NCI-H2081 treated with DMSO at 0.1 percent for 48 hours (cell line): ENCODE measurements at places on chromosomes 12 and 14.

DNA sequence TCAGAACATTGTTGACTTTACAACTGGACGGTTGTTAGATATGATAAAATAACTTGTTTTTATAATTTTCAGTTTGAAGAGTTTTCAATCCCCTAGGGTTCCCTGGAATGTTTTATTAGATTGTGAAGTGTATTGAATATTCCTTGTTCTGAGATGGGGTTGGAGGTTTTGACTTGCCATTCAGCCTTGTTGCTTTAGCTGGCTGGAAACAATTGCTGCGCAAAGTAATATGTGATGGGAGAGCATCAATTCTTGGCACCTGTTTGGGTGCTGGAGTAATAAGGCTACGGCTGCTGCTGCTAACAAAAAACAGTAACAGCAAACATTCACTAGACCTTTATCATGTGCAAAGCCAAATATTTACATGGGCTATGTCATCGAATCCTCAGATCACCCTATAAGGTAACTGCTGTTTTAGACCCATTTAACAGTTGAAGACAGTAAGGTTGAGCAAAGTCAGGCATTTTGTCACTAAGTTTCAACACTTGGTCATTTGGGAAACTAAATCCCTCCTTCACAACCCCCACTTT lies 241.0 kb upstream of the TBX3 start:
- DNase-seq: no peak

- DNase-seq: no peak
Observed at GRCh38 chr14:23377573-23378563, 1.0 kb downstream of the CMTM5 start.

DNA sequence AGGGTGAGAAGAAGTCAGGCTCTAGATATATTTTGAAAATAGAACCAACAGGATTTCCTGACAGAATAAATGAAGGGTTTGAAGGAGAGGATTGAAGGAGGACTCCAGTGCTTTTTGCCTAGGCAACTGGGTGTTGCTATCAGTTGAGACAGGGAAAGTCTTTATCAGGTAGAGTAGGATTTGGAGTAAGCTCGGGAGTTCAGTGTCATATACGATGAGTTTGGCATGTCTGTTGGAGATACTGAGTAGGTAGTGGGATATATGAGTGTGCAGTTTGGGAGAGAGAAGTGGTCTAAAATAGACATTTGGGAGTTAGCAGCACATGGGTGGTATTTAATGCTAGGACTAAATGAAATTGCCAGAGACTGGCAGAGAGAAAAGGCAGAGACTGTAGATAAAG lies 141.2 kb downstream of the SAMD4A start:
- DNase-seq: no peak

GRCh38 chr12:43267818-43268217 lies 284.2 kb downstream of the ADAMTS20 start:
- DNase-seq: no peak

- DNase-seq: no peak
Observed at GRCh38 chr14:104235686-104236085, 97.3 kb downstream of the KIF26A start.

DNA sequence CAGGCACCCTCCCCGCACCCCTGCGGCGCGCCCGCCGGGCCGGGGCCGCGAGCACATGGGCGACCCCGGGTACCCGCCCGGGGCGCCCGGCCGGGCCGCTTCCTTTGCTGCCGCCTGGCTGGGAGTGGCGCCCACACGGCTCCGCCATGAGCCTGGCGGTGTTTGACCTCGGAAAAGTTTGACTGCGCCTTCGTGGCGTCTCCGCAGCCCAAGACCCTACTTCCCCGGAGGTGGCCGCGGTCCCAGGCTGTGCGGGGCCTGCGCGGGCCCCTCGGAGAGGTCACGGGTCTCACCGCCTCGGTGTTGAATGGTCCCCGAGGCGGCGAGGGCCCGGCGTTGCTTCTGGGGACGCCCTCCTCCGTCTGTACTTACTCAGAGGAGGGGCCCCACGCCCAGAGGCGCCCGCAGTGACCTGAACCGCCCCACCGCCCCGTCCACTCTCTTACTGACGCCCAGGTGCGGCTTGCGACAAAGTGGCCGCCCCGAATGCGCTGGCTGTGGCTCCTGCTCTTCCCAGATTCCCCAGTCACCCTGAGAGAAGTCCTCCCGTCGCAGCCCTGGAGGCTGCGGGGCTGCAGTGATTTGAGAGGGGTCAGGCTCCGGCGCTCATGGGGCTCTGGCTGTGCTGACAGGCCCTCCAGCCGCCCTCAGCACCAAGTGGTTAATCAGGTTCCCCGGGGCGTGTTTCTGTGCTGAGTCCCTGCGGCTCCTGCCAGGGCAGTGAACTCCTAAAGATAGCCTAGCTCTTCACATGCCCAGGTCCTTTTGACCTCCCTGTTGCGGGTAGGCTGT lies 5.8 kb downstream of the KMT5A start:
- no peak for DNase-seq

DNA sequence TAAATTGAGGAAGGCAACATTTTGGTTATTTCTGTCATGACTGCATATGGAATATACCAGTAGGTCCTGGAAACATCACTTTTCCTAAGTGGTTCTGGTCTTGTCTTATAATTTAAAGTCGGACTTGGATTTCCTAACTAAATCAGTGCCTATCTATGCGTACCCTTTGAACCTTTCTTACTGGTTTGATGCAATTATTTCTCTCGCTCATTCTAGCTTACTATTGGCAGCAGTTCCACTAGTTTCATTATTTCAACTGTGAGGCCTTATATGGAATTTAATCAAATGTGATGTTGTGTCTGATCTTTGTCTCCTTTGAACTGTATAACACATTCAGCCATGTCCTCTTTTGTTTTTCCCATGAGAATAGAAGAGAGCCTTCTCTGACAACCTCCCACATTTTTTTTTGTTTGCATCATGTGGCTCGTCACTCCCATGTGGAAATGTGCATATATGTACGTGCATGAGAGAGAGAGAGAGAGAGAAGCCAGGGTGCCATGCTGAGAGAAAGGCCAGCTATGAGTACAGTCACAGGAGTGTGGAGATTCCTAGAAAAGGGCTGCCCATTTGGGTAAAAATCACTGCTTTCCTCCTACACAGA lies 48.0 kb downstream of the AKAP6 start:
- no peak for DNase-seq

- no peak for DNase-seq
Observed at GRCh38 chr14:69570836-69571330, 3.8 kb downstream of the CCDC177 start.

- DNase-seq: no peak
Observed at GRCh38 chr12:45429831-45430230, 213.9 kb downstream of the ANO6 start.

DNA sequence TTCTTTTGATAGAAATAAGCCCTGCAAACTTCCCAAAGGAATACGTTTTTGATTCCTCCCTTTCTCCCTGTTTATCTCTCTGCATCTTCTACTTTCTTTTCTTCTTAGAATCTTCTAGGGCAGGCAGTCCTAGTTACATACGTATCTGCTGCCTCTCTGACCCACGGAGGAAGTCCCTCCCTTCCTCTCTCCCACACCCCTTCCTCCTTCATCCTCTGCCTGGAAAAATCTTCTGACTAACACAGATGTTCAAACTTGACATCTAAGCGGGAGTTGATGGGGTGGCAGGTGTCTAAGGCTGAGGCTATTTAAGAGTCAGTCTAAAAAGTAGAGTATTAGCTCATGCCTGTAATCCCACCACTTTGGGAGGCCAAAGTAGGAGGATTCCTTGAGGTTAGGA lies 88.6 kb downstream of the MAP1LC3B2 start:
- DNase-seq: no peak

DNA sequence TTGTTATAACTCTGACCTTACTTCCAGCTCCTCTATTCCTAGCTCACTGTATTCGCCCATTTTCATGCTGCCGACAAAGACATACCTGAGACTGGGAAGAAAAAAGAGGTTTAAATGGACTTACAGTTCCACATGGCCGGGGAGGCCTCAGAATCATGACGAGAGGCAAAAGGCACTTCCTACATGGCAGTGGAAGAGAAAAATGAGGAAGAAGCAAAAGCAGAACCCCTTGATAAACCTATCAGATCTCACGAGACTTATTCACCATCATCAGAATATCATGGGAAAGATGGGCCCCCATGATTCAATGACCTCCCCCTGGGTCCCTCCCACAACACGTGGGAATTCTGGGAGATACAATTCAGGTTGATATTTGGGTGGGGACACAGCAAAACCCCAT lies 14.5 kb upstream of the PHC1 start:
- DNase-seq: no peak

- DNase-seq: no peak
Observed at GRCh38 chr12:32533971-32534590, 134.7 kb downstream of the FGD4 start.
